CD4-positive, alpha-beta memory T cell (primary cell): ENCODE measurements at places on chromosomes 2 and 18. TPM values are rescaled to one million over a fixed set of nuclear protein-coding genes. Genes with fewer than 3 reads are reported as not detected.

GRCh38 chr2:219168932-219169331 lies 897 bp downstream of the SLC23A3 start:
- DNase-seq: no peak

DNA sequence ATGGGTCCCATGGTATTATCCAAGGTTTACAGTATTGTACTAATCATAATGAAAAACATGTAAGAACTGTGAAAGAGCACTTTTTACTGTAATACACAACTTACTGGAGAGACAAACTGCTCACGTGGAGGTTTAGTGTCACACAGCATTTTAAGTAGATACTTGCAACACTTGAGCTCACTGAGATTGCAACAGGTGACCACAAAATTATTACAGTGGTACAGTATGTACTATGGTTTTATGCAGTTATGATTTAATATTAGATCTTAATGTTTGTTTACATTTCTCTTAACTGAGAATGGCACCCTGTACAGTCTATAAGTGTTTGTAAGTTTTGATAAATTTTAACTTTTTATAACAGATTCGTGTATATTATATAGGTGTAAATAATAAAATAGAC lies 118.6 kb upstream of the SKOR2 start:
- no peak for DNase-seq

DNA sequence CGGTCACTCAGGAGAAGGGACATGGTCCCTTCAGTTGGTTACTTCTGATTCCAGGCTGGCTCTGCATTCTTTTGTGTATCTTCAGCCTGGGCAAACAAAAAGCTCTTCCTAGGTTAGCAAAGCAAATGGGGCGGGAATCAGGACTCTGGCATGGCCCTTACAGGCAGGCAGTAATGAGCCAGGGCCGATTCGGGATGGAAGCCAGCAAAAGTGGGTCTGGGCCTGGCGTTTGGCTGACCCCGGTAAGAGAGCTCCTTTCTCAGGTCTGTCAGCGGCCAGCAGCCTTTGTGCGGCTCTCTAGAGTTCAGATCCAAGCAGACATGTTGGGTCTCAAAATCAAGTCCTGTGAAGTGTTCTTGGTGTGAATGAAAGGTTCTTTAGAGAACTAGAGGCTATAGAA lies 81.5 kb upstream of the EML6 start:
- no peak for DNase-seq

DNA sequence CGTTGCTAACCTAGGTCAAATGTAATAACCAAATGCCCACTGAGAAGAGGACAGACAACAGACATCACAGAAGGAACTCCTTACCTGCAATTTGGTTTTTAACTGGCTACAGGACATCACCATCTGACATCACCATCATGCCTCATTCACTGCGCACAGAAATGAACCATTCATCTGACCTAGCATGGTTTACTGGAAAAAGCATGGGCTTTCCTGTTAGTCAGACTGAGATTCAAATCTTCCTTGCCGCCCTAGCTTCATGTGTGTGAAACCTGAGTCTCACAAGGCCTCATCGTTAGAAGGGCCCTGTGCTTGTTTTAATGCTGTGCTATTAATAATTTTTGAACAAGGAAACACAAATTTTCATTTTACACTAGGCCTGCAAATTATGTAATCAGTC lies 1.1 kb upstream of the HIBCH start:
- DNase-seq: no peak

DNA sequence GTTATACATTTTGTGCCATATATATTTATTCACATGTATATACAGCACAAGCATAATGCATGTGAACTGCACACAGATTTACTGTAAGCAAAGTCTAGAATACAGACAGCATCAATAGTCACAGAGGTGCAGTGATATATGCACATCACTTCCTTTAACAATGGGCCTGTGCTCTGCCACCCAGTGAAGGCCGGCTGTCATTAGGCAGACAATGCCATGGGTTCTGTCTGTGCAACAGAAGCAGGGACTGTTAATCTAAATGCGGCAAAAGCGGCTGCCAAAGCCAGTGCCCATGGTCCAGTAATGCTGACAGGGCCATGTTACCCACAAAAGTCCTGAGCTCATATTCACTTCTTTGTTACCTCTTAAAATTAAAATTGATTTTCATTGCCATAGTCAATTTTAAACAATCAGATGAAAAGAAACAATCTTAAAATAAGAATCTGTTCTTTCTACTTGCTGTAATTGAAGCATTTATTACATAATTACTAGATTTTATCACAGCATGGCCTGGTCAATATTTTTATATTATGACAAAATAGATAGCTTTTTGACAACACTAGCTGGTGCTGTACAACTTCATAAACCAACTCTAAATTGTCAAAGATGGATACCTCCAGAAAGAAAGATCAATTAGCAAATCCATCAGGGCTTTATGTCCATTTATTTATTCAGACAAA lies 232.0 kb downstream of the STK39 start:
- DNase-seq: no peak

- DNase-seq: no peak
These were observed 24.9 kb downstream of the MYO7B start for GRCh38 chr2:127560201-127560930.

DNA sequence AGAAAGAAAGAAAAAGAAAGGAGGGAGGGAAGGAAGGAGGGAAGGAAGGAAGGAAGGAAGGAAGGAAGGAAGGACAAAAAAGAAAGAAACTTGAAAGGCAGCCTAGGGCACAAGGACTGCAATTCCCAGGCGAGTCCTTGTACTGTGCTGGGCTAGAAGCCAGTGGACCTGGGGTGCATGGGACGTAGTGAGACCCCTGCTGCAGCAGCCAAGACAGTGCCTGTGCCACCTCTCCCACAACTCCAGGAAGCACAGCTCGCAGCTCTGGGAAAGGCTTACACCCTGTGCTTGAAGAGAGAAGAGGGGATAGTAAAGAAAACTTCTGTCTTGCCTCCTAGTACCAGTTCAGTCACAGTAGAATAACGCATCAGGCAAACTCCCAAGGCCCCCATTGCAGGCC lies 227.9 kb upstream of the CDH7 start:
- no peak for DNase-seq

- DNase-seq: no peak
These were observed 57.0 kb downstream of the ZNF407 start for GRCh38 chr18:74654638-74655037.

DNA sequence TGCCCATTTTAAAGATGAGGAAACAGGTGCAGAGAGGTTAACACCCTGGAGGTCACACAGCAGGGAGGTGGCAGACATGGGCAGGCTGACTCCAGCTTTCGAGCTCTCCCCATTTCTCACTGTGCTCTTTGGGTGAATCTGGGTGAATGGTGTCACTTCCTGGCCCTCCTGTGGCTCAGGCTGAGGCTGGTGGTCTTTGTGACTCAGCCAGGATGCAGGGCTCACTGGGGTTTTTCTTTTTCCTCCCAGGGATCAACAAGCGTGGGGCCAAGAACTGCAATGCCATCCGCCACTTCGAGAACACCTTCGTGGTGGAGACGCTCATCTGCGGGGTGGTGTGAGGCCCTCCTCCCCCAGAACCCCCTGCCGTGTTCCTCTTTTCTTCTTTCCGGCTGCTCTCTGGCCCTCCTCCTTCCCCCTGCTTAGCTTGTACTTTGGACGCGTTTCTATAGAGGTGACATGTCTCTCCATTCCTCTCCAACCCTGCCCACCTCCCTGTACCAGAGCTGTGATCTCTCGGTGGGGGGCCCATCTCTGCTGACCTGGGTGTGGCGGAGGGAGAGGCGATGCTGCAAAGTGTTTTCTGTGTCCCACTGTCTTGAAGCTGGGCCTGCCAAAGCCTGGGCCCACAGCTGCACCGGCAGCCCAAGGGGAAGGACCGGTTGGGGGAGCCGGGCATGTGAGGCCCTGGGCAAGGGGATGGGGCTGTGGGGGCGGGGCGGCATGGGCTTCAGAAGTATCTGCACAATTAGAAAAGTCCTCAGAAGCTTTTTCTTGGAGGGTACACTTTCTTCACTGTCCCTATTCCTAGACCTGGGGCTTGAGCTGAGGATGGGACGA lies 13.2 kb downstream of the ITM2C start:
- DNase-seq: peak; percentile 46

- DNase-seq: no peak
These were observed 1807.0 kb downstream of the SUCLG1 start for GRCh38 chr2:82652117-82652516.

DNA sequence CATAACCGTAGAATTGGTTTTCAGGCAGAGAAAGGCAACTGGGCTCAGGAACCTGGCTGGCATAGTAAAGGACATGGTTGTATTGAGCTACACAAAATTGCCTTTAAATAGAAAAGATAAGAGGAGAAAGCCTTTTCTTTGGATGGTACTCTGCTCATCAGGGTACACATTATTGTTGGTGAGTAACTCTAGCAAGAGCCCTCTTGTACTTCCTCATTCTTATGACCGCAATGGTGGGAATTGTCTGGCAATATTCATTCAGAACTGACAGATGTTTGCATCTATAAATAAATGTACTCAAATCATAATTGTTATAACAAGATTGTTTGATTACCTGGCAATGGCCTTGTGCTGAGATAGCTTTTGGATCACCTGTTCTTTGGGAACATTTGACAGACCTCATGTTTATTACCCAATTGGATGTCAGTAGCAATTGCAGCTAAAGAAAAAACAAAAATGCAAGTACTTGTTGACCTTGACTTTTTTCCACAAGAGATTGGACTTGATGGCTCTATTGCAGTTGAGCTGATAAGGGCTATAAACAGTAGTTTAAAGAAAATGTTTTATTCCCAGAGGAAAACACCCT lies 43.9 kb downstream of the MEIS1 start:
- DNase-seq: no peak

DNA sequence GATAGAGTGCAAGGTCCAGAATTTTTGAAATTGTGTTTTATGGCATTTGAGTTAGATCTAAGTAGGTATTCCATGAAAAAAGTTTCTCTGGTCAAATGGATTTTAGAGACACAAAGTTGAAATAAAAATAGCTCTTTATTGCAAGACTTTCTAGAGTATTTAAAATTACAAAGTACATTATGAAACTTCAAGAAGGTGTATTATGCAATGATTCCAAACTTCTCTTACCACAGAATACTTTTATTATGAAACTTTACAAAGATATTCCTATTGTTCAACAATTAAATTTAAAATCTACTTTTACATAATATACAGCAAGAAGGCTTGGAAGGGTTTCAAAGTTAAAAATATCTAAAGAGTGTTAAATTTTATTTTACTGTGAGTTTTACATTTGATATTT lies 65.9 kb downstream of the CALCRL start:
- no peak for DNase-seq

GRCh38 chr2:159518321-159519005 lies 97.9 kb downstream of the BAZ2B start:
- DNase-seq: no peak

DNA sequence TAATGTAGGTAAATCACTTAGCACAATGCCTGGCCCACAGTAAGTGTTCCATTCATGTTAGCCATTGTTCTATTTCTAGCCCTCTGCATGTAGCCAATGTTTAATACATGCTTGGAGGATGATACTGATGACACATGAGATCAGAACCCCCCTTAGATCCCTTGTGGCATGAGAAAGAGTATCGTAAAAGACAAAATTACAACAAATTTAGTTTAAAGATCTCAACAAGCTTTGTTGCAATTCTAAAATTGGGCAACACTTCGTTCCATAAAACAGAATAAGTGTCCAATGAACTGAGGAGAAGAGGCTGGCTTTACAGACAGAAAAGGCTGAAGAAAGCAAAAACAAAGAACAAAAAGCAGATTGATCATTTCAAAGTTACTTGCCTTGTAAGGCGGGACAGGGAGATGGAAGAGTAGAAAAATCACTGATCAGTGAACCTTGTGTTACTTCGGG lies 148.7 kb upstream of the SLC1A4 start:
- DNase-seq: no peak

GRCh38 chr2:112658839-112659667 lies 13.3 kb downstream of the SLC20A1 start:
- no peak for DNase-seq

- DNase-seq: no peak
These were observed 81.6 kb downstream of the EPB41L3 start for GRCh38 chr18:5462227-5462626.

- DNase-seq: no peak
These were observed 266.8 kb downstream of the EN1 start for GRCh38 chr2:118580651-118581050.

- no peak for DNase-seq
These were observed 108.2 kb upstream of the MYCN start for GRCh38 chr2:15832030-15832709.

DNA sequence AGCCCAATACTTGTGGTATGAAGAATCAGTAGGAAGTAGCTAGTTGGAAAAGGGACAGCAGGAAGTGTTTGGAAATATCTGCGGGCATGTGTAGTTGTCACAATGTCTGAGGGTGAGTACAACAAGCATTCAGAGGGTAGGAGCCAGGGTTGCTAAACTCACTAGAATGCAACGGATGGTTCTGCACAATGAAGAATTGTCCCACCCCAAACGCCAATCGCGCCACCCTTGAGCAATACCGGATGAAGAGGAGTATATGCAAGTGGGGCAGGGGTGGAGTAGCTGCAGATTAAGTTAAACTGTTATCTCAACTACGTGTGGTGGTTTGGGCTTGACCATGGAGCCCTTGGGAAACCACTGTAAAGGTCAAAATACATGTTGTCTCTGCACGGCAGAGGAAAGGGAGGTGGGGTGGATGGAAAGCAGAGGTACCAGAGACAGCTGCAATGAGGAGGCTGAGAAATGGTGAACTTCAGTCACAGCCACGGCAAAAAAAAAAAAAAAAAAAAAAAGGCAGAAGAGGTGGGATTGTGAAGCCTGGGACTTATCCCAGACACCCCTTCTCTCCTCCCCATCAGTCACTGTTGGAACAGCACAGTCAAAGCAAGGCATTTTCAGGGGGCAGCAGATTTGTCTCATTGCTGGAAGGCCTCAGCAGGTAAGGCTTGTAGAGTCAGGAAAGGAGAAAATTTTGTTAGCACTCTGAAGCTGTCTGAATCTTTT lies 5.2 kb downstream of the CCL20 start:
- no peak for DNase-seq

- DNase-seq: no peak
These were observed 235.9 kb downstream of the ZNF516 start for GRCh38 chr18:76259096-76259495.

DNA sequence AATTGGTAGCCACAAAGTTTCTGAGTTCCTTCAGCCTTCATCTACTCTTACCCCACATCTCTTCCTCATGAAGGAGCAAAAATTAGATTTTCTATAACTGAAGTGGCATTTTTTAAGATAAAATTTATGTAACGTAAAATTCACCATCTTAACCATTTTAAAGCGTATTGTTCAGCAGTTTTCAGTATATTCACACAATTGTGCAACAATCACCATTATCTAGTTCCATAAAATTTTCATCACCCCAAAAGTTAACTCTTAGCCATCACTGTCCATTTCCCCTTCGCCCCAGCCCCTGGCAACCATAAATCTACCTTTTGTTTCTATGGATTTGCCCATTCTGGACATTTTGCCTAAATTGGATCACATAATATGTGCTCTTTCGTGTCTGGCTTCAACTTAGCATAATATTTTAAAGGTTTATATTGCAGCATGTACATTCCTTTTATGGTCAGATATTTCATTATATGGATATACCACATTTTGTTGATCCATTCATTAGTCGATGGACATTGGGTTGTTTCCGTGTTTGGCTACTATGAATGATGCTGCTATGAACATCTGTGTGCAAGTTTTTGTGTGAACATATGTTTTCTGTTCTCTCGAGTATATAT lies 44.6 kb downstream of the ATIC start:
- no peak for DNase-seq

The EML6 gene
- polyA plus RNA-seq: not detected

The COL3A1 gene
- polyA plus RNA-seq: not detected

The CGREF1 gene
- polyA plus RNA-seq: 0.36 TPM

The NYAP2 gene
- not detected for polyA plus RNA-seq

The TFCP2L1 gene
- polyA plus RNA-seq: not detected

The THAP4 gene
- 42.9 TPM for polyA plus RNA-seq

The CD207 gene
- not detected for polyA plus RNA-seq

The ACMSD gene
- polyA plus RNA-seq: not detected
